ENCODE measurements at places on chromosomes 5 and 9.

- no peak for DNase-seq
Measured at GRCh38 chr5:60526336-60526875, 173.6 kb downstream of the DEPDC1B start.

- DNase-seq = no peak
Measured at GRCh38 chr9:70285981-70286598, 27.3 kb downstream of the SMC5 start.

GRCh38 chr5:101679816-101680215 lies 616.3 kb downstream of the SLCO4C1 start:
- DNase-seq = no peak

DNA sequence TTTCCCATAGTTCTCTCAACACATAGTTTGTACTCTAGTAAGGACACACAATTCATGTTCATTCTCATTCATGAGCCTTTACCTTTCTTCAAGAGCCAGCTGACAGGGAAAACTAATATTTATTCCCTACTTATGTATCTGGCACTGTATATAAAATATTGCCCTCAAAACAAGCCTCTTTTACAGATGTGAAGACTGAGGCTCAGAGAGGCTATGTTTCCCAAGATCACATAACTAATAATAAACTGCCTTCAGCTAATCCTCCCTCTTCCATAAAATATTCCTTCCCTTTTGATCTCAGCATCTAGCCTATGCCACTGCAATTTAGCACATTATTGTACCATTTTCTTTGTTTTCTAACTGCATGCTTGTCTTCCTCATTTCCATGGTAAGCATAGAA lies 18.2 kb downstream of the ALDOB start:
- no peak for DNase-seq

DNA sequence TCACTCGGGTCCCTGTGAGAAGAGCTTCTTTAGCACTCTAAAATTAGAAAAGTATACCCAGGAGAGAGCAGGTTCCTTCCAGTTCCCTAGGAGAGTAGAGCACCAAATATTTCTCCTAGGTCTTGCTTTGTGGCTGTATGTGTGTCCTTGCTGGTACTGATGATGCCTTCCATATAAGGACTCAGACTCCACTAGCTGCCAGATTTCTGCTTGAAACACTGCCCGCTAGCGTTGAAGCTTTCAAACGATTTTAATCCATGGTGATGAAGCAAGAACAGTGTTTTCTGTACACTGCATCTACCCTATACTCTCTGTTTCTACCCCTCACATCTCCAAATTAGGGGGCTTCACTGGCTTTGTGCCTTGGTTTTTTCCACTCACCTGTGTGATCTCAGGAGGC lies 2.4 kb upstream of the SMC2 start:
- no peak for DNase-seq

- DNase-seq = no peak
Measured at GRCh38 chr9:116791326-116791725, 104.2 kb downstream of the TRIM32 start.

DNA sequence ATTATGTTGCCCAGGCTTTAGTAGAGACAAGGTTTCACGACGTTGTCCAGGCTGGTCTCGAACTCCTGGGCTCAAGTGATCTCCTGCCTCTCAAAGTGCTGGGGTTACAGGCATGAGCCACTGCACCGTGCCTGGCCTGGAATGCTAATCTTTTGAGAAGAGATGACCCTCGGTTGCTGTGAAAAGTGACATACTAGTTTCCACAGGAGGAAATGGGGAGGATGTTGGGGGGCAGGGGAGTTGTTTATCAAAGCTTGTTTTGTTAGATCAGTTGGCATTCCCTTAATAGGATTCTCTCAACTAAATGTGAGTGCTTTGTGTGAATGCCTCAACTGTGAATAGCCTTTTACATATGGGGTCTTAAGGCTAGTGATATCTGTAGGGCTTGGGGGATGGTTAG lies 16.4 kb upstream of the MATR3 start:
- DNase-seq = no peak

GRCh38 chr9:91073049-91073810 lies 271.6 kb downstream of the SYK start:
- no peak for DNase-seq

DNA sequence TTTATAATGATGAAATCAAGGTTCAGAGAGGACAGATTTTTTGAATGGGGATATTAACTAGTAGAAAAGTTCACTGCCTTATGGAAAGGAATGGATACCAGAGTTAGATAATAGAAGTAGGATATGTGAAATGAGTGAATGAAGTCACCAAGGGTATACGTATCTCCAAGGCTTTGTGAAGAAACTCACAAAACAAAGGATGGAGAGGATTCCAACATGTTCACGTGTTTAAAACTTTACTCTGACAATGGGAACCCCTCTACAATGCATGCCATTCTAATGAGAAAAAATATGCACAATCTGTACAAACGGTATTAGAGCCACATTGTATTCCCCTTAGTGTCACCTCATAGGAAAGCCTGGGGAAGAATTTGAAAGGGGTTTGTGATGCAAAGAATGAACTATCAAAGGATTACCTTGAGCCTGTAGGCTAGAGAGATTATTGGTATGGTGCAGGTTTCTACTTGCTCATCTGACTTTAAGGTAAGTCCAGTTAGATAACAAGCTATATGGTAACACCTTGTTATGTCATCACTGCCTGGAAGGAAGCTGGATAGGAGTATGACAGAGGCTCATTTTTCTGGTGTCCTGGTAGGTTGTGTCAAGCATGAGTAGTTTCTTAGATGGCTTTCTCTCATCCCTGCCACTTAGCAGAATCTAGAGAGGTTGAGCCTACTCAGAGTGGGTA lies 250.3 kb upstream of the SEMA6A start:
- no peak for DNase-seq

GRCh38 chr5:71586052-71586940 lies 844 bp upstream of the MCCC2 start:
- DNase-seq = no peak

DNA sequence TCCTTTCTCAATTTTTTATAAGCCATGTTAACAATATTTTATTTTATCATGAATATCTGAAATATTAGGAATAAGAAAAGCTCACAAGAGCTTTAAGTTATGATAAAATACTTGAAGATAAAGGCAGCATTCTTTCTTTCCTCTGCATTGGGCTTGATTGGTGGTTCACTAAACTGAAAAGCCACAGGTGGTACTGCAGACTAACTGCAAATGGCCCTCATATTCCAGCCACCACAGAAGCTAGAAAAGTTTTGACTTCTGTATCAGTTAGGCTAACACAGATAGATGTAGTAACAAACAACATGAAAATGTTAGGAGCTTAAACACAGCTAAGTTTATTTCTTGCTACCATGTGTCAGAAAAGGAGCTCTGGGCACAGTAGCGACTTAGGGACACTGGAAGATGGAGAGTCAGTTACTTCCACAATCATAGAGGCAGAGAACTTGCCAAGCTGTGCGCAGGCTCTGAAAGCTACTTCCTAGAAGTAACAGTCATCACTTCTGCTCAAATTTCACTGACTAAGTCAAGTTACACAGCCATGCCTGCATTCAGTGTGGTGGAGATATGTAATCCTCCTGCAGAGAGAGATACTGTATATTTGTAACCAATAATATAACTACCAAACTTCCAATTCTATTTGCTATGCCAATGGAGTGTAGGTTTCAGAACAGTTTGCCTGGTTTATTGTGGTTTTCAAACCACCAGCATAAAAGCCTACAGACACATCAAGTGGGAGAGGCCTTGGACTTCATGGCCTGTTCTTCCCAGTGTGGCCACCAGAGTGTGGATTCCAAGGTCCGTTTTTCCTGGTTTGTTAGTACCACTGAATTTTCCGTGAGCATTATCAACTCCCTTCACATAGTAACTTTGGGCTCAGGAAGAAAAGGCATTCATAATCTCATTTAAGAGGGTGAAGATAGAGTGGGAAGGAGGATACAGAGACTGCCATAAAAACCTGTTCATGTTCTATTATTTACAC lies 268.3 kb downstream of the PJA2 start:
- no peak for DNase-seq

DNA sequence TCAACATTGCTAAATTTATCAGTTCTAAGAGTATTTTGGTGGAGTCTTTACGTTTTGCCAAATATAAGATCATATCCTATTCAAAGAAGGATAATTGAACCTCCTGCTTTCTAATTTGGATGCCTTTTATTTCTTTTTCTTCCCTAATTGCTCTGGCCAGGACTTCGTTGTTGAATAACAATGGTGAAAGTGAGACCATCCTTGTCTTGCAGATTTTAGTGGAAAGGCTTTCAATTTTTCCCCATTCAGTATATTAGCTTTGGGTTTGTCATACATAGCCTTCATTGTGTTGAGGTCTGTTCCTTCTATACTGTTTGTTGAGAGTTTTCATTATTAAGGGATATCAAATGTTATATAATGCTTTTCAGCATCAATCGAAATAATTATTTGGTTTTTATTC lies 1974.2 kb upstream of the ACO1 start:
- no peak for DNase-seq

DNA sequence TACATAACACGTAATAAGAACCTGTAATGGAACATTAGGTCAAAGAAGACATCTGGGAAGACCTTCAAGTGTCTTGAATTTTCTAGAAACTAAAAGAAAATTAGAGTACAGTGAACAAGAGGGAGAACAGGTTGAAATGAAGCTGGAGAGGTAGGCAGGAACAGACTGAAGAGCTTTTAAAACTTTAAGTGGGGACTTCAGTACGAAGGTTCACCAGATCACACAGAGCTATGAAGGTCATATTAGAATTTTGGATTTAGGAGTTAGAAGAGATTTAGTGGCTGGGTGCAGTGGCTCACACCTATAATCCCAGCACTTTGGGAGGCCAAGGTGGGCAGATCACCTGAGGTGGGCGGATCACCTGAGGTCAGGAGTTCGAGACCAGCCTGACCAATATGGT lies 26.6 kb downstream of the MLANA start:
- no peak for DNase-seq

GRCh38 chr9:73183917-73184861 lies 32.5 kb downstream of the ANXA1 start:
- DNase-seq = no peak

- no peak for DNase-seq
Measured at GRCh38 chr5:88396000-88396535, 127.4 kb upstream of the TMEM161B start.

- DNase-seq = no peak
Measured at GRCh38 chr5:118593003-118593328, 395.4 kb downstream of the DTWD2 start.

- no peak for DNase-seq
Measured at GRCh38 chr5:116922532-116922931, 347.9 kb upstream of the SEMA6A start.

- DNase-seq = no peak
Measured at GRCh38 chr5:108315829-108316228, 66.1 kb downstream of the FBXL17 start.

All from stimulated activated CD4-positive, alpha-beta T cell treated with anti-CD3 and anti-CD28 coated beads, Interleukin-12 subunit alpha, Interleukin-12 subunit beta, amount 100 ng/mL, for 4 hours (primary cell).